ENCODE measurements at places on chromosomes 12 and 14.

- DNase-seq = no peak
Observed at GRCh38 chr14:91227183-91227628, 17.3 kb downstream of the GPR68 start.

- DNase-seq = peak; percentile 65
Observed at GRCh38 chr12:92466391-92467305, 236.1 kb upstream of the PLEKHG7 start.

DNA sequence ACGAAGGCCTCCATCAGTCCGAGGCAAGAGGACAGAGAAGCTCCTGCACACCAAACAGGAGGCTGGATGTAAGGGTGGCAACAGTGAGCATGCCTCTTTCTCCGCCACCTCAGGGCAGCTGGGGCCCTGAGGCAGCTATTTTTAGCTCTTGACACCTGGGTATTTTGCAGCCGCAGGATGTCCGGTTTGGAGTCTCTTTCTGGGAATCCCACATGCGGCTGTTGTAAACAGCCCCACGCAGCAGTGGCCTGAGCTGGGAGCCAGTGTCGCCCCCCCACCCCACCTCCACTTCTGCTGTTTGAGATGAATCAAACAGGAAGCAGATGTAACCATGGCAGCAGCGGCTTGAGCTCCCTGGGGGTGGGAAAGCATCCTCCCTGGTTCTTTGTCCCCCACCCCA is 11.7 kb downstream of the HDAC7 start:
- DNase-seq = peak; percentile 65

DNA sequence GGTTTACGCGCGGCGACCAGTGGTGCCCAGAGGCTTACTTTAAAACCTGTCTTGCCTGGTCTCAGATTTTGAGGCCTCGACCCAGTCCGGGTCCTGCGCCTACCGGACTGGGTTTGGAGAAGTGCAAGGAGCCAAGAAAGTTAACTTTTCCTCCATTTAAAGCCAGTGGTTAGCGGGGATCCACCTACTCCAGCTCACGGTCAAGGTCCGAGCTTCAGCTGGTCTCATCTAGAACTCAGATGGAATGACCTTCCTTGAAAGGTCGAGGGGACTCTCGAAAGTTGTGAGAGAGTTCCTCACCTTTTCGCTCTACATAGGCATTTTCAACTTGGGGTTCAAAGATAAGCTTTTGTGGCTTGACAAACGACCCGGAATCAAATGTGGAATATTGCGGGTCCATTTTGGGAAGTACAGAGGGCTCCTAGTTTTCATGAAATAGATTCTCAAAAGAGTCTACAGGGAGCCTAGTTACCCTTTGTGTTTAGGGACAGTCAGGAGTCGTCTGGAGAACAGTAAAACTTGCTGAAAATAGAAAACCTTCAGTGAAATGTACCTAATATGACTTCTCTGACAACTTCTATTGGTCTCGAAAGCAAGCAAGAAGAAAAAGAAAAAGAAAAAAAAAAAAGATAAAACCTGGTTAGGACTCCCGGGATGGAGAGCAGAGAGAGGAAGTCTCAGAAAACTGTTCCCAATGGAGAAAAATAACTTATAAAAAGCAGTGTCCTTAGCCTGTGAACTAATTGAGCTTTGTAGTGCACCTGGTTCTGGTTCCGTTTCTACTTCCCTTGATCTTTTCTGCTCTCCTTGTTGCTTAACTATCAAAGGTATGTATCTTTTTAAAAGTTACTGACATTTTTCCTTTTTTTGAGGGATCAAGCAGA is 1.4 kb downstream of the KCNMB4 start:
- DNase-seq = no peak

DNA sequence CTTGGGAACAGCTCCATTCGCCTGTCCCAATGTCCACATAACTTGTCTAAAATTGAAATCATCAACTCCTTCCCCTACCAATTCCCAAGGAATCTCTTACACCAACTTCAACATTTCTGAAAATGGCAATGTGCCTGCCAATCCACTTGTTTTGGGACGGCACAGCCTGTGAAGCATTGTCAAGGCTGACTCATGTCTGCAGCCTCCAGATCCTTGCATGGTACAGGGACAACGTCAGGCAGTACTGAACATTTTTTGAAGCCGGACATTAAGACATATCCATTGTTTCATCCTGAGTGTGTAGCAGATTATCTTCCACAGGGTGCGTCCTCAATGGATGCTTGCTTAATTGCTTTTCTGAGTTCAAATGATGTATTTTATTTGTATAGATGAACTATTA is 794.1 kb downstream of the BCL11B start:
- no peak for DNase-seq

GRCh38 chr12:69092137-69092536 is 147.2 kb upstream of the CPSF6 start:
- DNase-seq = no peak

- no peak for DNase-seq
Observed at GRCh38 chr12:102064476-102064875, 2.7 kb upstream of the WASHC3 start.

DNA sequence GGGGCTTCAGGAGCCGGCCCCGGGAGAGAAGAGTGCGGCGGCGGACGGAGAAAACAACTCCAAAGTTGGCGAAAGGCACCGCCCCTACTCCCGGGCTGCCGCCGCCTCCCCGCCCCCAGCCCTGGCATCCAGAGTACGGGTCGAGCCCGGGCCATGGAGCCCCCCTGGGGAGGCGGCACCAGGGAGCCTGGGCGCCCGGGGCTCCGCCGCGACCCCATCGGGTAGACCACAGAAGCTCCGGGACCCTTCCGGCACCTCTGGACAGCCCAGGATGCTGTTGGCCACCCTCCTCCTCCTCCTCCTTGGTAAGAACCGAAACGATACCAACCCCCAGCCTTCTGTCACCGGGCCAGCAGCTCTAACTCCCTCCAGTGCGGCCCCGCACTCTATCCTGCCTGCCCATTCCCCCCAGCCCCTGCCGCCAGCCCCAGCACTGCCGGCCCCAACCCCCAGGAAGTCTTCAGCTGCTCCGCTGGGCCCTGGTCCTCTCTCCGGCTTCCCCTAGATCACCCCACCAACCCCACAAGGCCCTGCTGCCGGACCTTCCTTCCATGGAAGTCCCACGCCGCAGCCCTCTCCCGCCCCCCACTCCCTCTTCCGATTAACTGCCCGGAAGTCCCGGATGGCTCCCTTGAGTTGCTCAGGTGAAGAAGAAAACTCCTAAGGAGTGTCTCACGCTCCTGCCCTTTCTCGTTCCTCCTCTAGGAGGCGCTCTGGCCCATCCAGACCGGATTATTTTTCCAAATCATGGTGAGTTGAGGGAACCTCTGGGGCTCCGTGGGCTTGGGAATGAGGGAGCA is 693 bp downstream of the LRP10 start:
- peak; percentile 87 for DNase-seq

GRCh38 chr12:108374596-108375320 is 35.6 kb upstream of the CMKLR1 start:
- DNase-seq = no peak

DNA sequence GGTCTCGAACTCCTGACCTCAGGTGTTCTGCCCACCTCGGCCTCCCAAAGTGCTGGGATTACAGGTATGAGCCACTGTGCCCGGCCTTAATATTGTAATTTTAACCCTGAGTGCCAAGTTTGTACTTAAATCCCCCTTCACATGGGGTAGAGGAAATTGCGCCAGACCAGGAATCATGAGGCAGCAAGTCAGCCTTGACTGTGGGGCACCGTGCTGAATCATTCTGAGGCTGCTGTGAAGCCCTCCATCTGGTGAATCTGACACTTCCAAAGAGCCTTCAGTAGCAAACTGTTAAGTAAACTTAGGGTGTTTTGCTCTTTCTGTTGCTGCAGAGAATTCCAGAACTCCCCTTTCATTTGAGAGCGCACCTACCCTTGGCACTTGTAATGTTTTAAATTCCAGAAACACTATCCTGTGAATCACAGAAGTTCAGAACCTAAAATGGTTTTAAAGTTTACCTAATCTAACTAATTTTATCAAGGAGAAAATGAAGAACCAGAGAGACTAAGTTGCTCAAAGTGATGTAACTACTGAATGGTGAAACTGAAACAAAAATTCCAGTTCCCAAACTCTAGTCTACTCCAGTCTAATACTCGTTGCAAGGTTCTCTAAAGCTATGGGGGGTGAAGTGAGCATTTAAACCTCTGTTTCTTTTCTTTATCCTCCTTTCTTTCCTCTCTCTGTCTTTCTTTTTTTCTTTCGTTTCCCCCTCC is 7.5 kb downstream of the HEBP1 start:
- no peak for DNase-seq

DNA sequence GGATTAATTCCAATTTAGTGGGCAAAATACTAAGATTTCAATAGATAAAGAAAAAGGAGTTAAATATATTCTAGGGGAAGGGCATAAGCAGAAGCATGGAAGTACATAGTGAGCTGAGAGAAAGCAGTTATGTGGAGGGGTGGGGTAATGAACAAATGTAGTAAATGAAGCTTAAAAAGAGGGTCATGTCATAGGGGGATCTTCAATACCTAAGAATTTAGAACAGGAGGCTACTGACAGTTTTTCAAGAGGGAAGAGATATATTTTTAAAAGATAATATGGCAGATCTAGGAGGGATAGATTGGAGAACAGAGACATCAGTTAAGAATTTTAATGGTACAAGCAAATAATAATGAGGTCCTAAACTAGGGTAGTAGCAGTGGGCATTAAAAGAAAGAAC is 9.4 kb downstream of the SYCP3 start:
- DNase-seq = no peak

GRCh38 chr12:10088031-10088430 is 10.8 kb downstream of the CLEC1A start:
- no peak for DNase-seq

DNA sequence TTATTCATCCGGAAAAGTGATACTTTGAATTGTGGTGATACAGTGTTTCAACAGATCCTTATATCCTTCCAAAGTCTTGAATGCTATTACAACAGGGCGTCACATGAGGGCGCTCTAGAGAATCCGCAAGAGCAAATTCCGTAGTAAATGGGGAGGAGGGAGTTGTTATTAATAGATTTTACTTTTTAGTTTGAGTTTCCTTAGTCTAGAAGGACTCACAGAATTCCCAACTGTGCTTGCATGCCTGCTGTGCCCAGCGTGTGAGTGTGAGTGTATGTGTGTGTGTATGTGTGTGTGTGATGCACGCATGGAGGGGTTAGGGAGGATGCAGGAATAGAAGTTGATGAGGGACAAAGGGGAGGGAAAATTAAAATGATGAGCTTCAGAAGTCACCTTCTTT is 375.3 kb downstream of the C12orf75 start:
- DNase-seq = peak; percentile 55

GRCh38 chr12:113727651-113728061 is 238.5 kb downstream of the RBM19 start:
- no peak for DNase-seq

DNA sequence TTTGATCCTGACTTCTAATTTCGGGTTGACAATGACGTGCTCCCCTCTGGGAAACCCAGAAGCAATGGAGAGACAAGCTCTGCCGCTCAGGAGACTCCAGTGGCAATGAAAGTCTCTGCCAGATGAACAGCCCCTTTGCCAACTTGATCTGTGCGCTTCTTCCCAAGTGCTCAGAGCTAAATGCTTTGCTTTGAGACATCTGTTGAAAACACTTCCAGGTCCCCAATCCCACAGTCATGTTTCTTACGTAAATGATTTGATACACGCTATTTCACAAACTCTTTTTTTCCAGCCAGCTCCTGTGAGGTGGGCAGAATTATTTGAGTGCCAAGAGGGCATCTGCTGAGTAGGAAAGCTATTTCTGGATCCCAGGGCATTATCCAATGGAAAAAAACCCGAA is 147.6 kb downstream of the RIMBP2 start:
- no peak for DNase-seq

- DNase-seq = no peak
Observed at GRCh38 chr12:111186347-111186746, 182.5 kb downstream of the PHETA1 start.

DNA sequence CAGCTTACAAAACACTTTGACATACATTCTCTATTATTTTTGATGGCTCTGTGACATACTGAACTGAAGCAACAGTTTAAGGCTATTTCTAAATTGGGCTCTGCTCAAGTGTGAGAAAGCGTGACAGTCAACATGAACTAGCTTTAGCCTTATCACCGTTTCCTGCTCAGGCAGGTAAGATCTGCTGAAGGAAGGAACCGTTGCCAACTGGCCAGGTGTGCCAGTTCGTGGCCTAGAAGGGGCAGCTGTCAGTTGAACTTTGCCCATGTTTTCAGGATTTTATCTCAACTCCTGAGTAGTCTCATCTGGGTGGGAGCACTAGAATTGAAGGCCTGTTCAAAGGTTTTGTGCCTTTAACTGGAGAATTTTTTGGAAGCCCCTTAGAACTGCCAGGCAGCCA is 79.5 kb downstream of the ETV6 start:
- no peak for DNase-seq

- DNase-seq = no peak
Observed at GRCh38 chr12:114480337-114481199, 74.6 kb upstream of the TBX5 start.

- no peak for DNase-seq
Observed at GRCh38 chr14:78823035-78823434, 652.9 kb downstream of the NRXN3 start.

DNA sequence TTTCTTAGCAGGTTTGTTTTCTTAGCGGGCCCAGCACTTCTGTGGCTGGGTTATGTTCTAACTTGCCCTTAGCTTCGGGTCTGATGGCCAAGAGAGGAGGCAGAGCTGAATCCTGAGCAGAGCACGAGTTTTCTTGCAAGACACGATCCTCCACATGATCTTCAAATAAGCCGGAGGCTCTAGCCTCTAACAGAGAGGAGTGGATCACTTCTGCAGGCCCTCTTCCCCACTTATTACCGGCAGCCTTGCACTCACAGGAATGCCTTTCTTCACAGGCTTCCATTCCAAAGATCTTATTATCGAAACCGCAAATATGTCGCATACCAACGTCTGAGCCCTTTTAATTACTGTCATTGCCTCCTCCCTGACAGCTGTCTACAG is 79.5 kb downstream of the SINHCAF start:
- no peak for DNase-seq

GRCh38 chr14:36509069-36509917 is 10.7 kb downstream of the NKX2-1 start:
- DNase-seq = no peak

GRCh38 chr14:69094481-69094880 is 58.4 kb downstream of the DCAF5 start:
- no peak for DNase-seq

All from left hindlimb (tissue), 1 donor.